ENCODE measurements at places on chromosomes 2 and 18.

GRCh38 chr2:36339607-36340218 lies 15.9 kb upstream of the CRIM1 start:
- DNase-seq: no peak

DNA sequence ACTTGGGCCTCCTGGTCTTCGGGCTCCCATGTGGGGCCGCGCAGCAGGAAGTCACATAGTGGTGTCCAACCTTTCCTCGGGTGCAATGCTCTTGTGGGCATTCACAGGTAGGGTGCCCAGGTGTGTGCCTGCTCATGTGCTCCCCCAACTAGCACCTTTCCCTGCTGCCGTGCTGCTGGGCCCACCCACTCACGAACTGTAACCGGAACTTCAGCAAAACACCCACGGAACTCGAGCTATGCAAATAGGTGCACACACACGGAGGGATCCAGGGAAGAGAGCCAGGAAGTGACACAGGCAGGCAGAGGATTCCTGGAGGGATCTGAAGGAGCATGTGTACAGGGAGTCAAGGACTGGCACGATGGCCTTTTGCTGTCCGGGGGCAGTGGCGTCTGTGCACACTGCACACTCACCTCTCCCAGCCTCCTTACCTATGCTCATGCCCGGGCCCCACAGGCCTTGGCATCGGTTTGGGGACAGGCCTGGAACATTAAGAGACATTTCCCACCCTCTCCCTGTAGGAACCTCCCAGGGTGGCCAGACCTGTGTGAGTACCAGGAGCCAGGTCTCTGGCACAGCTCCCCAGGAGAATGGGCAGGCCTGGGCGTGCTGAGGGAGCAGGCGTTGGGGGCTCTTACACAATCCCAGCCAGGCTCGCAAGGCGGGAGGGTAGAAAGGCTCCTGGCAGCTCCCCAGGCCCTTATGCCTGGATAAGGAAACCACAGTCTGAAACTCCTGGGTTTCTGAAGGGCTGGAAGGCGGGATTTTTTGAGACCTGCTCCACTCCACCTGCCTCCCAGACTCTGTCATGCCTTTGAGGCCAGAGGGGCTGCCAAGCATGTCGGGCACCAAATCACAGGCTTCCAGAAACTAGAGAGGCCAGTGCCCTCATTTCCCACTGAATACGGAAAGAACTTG lies 6.6 kb upstream of the PTMA start:
- DNase-seq: no peak

DNA sequence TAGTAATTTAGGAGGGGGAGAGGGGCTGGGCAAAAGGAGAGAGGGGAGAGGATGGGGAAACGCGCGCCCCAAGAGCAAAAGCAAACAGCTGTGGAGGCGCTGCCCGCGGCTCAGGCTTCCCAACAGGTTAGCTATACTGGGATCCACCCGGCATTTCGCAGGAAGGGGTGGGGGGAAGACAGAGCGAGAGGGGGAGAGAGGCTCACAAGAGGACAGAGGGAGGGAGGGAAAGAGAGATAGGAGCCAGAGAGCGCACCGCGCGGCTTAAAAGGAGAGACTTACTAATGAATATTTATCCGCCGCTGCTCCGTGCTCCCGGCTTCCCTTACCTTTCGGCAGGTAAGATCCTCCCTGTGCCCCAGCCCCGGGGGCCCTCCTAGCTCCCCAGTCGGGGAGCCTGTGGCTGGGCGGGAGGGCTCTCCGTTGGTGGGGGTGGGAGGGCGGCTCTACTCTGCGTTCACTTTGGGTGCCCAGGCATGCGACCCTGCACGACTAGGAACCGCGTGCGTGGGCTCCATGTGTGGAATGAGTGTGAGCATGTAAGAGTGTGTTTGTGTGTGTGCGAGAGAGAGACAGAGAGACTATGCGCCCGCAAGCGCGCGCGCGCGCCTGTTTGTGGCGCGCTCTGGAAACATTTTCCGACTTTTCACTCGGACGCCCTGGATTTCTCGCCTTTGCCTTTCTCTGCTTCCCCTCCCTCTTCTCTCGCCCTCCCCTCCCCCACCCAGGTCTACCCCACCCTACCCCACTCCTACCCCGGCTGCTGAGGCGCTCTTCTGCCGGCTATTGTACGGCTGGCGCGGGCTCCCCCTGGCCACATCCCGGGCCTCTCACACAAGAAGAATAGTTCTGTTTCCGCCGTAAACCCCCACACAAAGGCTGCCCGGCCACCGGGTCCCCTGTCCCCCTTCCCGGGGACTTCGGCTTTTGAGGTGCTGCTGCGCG lies 7.2 kb upstream of the SIX3 start:
- no peak for DNase-seq

- DNase-seq: no peak
These were observed 83.8 kb downstream of the DOCK10 start for GRCh38 chr2:224958462-224958857.

DNA sequence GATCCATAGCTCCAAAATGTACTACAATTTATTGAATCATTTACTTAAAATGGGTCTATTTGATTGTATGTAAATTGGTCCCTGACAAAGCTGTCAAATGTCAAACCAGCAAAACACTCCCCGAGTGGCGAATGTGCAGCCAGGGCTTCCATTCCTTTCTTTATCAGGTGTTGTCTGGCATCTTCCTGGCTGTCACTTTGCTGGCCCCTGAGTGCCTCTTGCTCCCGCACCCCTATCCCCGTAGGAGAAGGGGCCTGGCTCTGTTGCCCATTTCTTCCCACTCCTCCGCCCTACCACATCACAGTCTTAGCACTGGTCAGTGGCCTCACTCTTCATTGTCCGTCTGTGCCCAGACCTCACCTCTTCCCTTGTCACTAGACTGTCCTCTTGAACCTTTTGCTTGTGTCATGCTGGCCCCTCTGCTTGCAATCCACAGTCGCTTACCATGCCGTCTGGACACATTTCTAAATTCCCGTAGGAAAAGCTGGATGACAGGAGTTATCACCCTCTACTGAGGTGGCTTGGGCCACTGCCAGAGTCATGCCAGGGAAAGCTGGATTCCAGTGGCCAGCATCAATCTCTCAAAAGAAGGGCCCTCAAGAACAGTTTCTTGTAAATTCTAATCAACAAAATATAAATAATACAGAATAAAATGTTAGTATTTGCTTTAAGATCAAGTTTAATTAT lies 15.4 kb downstream of the UBE2F start:
- no peak for DNase-seq

GRCh38 chr2:239723486-239724193 lies 301.5 kb downstream of the NDUFA10 start:
- DNase-seq: no peak

- DNase-seq: no peak
These were observed 32.9 kb downstream of the UBR3 start for GRCh38 chr2:169860149-169860548.

GRCh38 chr2:83002706-83003105 lies 1456.4 kb downstream of the SUCLG1 start:
- DNase-seq: no peak

DNA sequence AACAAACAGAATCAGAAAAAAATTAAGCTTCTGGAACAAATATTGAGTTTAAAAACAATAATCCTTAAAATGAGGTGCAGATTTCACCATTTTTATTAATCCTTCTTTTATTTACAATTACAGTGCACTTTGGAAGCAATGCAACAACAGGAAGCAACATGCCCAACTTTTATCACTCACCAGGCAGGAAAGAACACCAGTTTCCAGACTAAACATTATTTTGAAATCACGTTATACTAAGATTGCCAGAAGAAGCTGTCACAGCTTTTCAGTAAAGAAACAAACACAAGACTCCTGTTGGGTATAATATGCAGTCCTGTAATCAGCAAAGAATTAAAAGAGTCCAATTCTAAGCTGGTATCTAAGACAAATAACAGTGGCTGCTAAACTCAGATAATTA lies 137.9 kb upstream of the ZC3H15 start:
- DNase-seq: no peak

GRCh38 chr18:35051641-35052377 lies 10.6 kb downstream of the MAPRE2 start:
- DNase-seq: no peak

GRCh38 chr2:7037340-7038333 lies 120.4 kb downstream of the RNF144A start:
- DNase-seq: peak; percentile 31

DNA sequence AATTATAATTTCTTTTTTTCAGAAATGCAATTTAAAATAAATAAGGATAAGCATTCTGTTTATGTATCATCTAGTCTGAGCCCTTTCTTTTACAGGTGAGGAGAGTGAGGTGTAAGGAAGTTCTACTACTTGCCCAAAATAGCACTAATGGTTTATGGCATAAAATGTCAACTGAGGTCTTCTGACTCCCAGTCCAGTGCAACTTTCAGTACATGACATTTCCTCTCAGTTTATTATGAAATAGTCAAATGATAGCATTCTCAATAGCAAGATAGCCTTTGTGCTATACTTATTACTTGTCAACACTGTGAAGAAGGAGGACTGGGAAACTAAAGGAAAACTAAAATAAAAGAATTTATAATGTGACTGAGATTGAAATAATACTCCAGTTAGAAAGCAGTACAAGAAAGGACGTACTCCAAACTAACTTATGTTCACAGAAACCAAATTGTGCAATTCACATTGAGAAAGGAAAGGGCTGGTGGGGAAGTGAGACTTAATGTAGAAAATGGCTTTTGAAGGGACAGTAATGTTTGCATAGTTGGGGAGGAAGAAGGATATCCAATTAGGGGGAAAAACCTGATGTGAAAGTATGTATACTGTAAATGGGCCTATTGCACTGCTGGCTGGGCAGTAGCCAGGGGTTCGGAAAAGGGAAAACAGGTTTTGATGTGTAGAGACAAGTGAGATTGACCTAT lies 166.7 kb upstream of the ZEB2 start:
- no peak for DNase-seq

DNA sequence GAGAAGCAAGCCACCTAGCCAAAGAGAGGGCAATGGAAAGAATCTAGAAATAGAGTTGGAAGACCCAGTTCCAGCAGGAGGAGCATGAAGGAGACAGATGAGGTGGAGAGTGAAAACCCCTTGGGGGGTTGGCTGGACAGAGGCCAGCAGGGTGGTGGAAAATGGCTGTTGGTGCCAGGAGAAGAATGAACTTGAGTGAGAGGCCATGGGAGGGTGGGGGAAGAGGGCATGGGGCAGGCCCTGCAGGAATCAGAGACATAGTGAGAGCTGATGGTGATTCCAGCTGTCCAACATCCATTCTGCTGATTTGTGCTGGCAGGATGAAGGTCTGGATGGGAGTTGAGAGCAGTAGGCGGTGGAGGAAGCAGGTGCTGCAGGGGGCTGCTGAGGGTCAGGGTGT lies 108.0 kb upstream of the TNP1 start:
- no peak for DNase-seq

DNA sequence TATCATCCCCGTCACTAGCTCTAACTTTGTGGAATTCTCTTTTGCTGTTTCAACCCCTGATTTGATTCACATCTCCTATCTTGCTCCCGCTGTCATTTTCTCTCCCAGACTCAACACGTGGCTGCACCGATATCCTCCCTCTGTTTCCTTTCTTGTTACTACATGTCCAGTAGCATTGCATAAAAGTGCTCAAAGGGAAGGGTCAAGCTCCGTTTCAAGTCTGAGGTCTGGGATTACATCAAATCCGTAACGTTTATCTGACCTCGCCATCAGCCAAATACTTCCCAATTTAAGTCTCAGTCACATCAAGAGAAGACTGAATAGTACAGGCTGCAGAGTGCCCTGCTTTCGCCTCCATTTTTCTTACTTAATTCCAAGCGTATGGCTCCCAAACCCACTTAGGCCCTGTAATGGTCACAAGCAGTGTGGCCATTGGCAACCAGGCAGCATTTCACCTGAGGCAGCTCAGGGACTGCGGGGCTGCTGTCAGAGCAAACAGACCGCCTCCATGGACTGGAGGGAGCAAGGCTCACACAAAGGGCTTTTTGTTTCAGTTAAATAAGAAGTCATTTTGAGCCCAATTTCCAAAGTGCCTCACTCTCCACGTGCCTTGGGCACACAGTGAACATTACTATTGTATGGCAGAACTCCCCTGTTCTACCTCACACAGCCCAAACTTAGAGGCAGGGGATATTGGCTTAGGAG lies 217.8 kb downstream of the BCL11A start:
- no peak for DNase-seq

DNA sequence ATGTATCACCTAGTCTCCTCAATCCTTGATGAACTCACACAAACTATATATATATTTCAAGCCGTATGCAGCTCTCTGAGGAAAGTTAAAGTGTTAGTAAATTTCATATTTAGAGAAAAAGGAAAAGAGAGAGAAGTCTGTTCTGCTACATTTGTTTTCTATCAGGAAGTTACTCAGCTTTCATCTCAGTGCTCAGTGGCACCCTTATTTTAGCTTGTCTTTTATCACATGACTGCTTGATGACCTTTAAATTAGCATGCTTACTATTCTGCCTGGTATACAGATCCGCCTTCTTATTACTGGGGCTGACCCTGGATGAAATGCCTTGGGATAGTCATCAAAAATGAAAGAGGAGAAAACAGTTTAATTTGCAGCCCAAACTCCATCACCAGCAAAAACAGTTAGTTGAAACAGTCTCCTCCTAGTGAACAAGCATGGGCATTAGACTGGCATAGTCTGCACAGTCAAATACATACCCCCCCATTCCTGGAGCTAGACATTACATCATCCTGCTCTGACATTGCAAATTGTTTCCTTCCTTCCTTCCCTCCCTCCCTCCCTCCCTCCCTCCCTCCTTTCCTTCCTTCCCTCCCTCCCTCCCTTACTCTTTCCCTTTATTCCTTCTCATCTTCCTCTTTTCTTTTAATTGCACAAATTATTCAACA lies 215.7 kb downstream of the TMEM182 start:
- no peak for DNase-seq

DNA sequence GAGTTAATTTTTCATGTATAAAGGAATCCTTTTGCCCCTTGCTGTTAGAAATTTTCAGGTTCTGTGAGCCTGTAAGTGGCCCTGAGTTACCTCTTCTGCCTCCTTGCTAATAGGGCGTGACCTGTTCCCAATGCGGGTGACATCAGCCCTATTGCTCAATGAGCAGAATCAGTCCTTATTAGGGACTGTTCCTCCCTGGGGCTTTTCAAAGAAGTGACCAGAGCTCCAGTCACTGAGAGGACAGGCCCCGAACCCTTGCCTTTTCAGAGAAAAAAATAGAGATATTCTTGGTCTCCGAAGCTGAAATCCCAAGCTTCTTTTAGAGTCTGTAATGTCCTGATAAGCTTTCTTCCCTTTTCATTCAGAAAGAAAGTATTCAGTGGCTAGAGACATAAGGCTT lies 8.2 kb upstream of the APOB start:
- no peak for DNase-seq

- DNase-seq: no peak
These were observed 7.4 kb downstream of the MCEE start for GRCh38 chr2:71122387-71123298.
